Activated CD4-positive, CD25-positive, alpha-beta regulatory T cell treated with anti-CD3 and anti-CD28 coated beads, Interleukin-2, amount 50 U/mL, for 72 hours (primary cell): ENCODE measurements at places on chromosomes 7 and 10.

GRCh38 chr10:125101049-125101448 is 59.3 kb downstream of the CTBP2 start:
- DNase-seq: no peak

GRCh38 chr7:140657891-140658290 is 14.9 kb upstream of the ADCK2 start:
- DNase-seq: no peak

DNA sequence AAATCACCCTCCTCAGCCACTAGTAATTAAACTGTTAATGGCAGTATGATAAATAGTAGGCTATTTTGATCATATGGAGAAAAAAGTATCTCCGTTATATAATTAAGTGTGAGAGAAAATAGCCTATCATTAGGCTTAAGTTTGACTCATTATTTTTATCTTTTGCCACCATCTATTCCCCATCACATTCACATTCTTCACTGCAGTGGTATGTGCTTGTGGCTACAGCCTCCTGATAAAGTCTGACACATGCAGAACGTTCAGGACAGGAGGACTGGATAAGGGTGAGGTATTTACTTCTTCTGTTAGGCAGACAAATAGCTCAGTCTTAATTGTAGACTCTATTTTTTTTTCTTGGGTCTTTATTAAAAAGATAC is 5.8 kb downstream of the NEBL start:
- no peak for DNase-seq

GRCh38 chr10:71778071-71778825 is 4.9 kb upstream of the VSIR start:
- DNase-seq: no peak
